Activated T-helper 2 cell treated with anti-CD3 and anti-CD28 coated beads, Interferon-gamma antibody, Interleukin-2, Interleukin-4, amounts not matched to agents 10 μg/mL and 5 μg/mL and 100 μg/mL, durations not matched to agents 14 hours and 24 hours and 36 hours (primary cell): ENCODE measurements at places on chromosomes 1 and 21. TPM values are rescaled to one million over a fixed set of nuclear protein-coding genes. Genes with fewer than 3 reads are reported as not detected.

The SLC30A1 gene
- 7.9 and 8.0 TPM in 2 replicates for total RNA-seq

The MPL gene
- total RNA-seq: not detected in 2 replicates

The S100A7A gene
- total RNA-seq: not detected in 2 replicates

The CYP4Z1 gene
- not detected in 2 replicates for total RNA-seq

The FHAD1 gene
- total RNA-seq: not detected in 2 replicates

The MYCL gene
- total RNA-seq: 0.50 and 0.57 TPM in 2 replicates

GRCh38 chr1:219568733-219569132 lies 44.2 kb downstream of the ZC3H11B start:
- H3K27ac ChIP-seq: no peak overlapping the region
- peaks cover 8% of the 10 kb centered on the region for H3K27me3 ChIP-seq
- DNase-seq: no peak
- H3K4me3 ChIP-seq: no peak overlapping the region
- H3K36me3 ChIP-seq: no peaks in the 10 kb centered on the region

GRCh38 chr1:221723848-221724236 lies 18.0 kb downstream of the DUSP10 start:
- DNase-seq: no peak
- peaks cover 85% of the 10 kb centered on the region for H3K4me1 ChIP-seq
- peaks cover 92% of the 10 kb centered on the region for H3K36me3 ChIP-seq
- no peak overlapping the region for H3K4me3 ChIP-seq

DNA sequence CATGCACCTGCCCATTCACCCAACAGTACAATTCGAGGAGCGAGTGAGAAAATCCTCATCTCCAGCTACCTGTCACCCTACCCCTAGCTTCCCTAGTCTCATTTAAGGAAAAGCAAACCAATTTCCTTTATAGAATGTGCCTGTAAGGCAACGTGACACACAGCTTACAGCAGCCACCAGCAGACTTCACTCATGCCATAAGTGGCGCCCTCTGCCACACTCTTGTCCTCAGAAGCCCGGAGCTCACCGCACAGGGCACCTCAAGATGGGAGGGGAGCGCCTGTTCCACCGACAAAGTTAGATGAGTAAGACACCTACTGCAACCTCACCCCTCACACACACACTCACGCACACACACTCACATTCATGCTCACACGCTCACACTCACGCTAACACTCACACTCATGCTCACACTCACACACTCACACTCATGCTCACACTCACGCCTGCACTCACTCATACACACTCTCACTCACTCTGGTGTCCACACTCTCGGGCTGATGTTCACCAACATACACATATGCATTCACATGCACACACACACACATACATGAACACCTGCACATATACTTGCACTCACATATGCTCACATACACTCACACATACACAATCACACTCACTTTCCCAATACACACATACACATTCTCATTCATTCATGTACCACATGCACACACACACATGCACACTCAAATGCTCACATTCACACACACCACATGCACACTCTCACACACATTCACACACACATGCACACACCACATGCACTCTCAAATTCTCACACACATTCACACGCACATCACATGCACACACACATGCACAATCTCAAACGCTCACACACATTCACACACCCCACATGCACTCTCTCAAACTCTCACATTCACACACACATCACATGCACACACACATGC lies 170.7 kb downstream of the PSMG1 start:
- H3K27me3 ChIP-seq: no peaks in the 10 kb centered on the region
- H3K27ac ChIP-seq: no peak overlapping the region
- no peak overlapping the region for H3K4me3 ChIP-seq
- no peaks in the 10 kb centered on the region for H3K36me3 ChIP-seq

DNA sequence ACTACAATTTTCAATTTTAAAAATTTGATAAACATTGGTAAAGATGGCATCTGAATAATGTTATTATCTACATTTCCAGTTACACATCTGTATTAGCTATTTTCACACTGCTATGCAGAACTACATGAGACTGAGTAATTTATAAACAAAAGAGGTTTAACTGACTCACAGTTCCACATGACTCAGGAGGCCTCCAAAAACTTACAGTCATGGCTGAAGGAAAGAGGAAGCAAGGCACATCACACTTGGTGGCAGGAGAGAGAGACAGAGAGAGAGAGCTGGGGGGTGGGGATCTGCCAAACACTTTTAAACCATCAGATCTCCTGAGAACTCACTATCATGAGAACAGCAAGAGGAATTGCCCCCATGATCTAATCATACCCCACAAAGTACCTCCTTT lies 850.0 kb downstream of the LTN1 start:
- no peaks in the 10 kb centered on the region for H3K27me3 ChIP-seq
- no peak overlapping the region for H3K4me3 ChIP-seq
- DNase-seq: no peak

DNA sequence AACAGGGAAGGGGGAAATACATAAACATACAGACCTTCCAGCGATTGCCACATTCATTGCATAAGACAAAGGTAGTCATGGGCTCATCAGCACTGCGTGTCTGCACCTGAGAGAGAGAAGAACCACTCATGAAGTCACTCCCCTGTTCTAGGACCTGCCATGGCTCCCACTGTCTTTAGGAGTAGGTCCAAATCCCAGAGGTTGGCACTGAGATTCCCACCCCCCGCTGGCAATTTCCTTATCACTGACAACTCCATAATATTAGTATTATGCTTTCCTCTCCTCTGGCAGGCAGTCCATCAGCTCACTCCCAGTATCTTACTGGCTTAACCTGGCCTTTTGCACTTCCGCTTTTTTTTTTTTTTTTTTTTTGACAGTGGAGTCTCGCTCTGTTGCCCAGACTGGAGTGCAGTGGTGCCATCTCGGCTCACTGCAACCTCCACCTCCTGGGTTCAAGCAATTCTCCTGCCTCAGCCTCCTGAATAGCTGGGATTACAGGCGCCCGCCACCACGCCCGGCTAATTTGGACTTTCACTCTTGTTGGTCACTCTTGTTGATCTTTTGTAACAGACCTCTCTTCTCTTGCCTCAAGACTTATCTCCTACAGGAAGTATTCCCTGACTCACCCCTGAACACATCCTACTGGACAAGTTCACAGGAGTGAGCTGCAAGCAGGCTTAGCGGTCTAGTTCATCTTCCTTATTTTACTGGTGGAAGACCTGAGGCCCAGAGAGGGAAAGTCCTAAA lies 14.8 kb upstream of the ZNF436 start:
- no peaks in the 10 kb centered on the region for H3K36me3 ChIP-seq
- H3K27me3 ChIP-seq: no peaks in the 10 kb centered on the region
- DNase-seq: no peak
- H3K4me1 ChIP-seq: no peaks in the 10 kb centered on the region
- H3K4me3 ChIP-seq: no peak overlapping the region

DNA sequence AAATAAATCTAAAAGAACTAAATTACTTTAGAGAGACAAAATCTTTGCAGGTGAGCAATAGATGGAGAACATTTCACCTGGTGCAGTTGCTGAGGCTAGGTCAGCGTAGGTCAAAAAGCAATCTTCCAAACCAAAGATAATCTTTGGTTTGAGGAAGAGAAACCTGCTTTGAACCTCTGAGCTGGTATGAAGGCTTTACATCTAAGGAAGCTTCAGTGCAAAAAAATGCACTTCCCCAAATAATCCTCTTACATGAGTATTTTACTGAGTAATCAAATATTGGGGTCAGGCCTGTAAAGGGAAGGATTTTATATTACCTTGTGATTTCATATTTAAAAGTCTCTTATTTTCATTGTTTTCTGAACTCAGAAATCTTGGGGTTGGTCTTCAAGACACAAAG lies 223.6 kb downstream of the SRGAP2C start:
- H3K36me3 ChIP-seq: no peaks in the 10 kb centered on the region
- H3K4me1 ChIP-seq: no peaks in the 10 kb centered on the region
- no peaks in the 10 kb centered on the region for H3K27me3 ChIP-seq
- no peak overlapping the region for H3K27ac ChIP-seq

DNA sequence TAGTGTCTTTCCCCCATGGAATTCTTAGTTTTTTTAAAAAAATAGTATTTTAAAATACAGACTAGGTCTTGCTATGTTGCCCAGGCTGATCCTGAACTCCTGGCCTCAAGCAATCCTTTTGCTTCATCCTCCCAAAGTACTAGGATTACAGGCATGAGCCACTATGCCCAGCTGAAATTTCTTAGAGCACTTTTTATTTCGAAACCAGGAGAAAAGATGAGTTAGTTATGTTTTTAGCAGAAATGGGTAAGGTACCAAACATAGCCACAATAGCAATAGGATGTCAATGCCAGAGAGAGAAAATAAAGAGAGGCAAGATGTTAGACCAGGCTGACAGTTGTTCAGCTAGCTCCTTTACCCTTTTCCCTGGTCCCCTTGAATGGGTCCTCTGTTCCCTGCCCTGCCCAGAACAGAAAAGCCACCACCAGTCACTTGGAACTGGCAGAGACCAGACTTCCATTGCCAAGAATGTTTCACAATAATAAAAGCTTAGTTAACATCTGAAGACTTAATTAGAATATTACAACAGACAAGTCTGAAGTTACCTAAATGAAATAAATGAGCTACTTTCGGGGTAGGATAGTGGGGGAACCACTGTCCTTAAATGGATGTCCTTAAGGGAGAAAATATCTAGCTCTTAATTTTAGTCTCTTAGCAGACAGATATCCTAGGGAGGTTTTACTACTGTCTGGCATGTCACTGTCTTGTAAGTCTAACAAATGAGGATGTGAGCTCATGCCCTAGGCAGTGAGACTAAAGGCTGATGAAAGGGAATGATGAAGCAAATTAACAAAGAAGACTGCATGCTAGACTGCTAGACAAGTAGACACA lies 54.3 kb downstream of the ABL2 start:
- no peaks in the 10 kb centered on the region for H3K4me1 ChIP-seq
- no peaks in the 10 kb centered on the region for H3K27me3 ChIP-seq
- no peaks in the 10 kb centered on the region for H3K36me3 ChIP-seq
- no peak for DNase-seq
